ENCODE measurements at places on chromosomes 5 and 9. TPM values are rescaled to one million over a fixed set of nuclear protein-coding genes. Genes with fewer than 3 reads are reported as not detected.

The COL15A1 gene
- 32.2 TPM for total RNA-seq

The SAPCD2 gene
- 84.9 TPM for total RNA-seq

The PCDHB10 gene
- total RNA-seq: 18.3 TPM

The MAP1B gene
- 985 TPM for total RNA-seq

The SLC25A46 gene
- 38.2 TPM for total RNA-seq

The UGCG gene
- total RNA-seq: 182 TPM

The AMBP gene
- total RNA-seq: 3.3 TPM

The DBH gene
- under 0.01 TPM for total RNA-seq

The ADAMTS16 gene
- total RNA-seq: 0.29 TPM

The PCDHAC2 gene
- total RNA-seq: not detected

The TAS2R1 gene
- not detected for total RNA-seq

- DNase-seq: peak; percentile 83
Observed at GRCh38 chr5:34699155-34700077, 43.3 kb downstream of the RAI14 start.

DNA sequence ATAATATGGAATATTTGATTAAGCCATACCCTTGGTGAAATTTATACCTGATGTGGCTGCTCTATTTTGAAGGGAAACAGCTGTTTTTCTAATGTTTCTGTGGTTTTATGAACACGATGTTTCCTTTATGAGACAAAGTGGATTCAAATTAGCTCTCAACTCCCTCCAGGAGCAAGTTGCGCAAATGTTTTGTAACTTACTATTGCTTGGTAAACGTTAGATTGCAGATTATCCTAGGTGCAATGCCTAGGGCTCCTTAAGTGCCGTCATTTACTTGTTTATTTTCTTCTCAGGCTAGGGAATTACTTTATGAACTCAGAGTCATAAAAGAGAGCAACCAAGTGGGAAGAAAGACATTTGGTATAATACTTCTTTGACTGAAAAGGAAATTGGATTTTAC lies 763.1 kb downstream of the TAF11L14 start:
- no peak for DNase-seq

GRCh38 chr5:16619136-16619535 lies 2.3 kb upstream of the RETREG1 start:
- no peak for DNase-seq

DNA sequence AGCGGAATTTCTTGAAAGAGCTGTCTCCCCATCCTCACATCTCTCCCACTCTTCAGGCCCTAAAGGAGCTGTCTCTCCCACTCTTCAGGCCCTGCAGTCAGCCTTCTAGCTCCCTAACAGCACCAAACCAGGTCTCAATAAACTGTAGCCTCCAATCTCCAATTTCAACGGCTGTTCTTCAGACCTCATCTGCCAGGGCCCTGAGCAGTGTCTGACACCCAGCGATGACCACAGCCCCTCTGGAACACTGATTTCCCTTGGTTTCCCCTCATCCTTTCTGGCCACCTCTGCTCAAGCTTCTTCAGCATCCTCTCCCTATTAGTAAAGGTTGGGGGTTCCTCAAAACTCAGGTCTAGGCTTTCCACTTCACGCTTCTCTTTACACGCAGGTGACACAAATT lies 1.6 kb upstream of the P4HA2 start:
- no peak for DNase-seq

DNA sequence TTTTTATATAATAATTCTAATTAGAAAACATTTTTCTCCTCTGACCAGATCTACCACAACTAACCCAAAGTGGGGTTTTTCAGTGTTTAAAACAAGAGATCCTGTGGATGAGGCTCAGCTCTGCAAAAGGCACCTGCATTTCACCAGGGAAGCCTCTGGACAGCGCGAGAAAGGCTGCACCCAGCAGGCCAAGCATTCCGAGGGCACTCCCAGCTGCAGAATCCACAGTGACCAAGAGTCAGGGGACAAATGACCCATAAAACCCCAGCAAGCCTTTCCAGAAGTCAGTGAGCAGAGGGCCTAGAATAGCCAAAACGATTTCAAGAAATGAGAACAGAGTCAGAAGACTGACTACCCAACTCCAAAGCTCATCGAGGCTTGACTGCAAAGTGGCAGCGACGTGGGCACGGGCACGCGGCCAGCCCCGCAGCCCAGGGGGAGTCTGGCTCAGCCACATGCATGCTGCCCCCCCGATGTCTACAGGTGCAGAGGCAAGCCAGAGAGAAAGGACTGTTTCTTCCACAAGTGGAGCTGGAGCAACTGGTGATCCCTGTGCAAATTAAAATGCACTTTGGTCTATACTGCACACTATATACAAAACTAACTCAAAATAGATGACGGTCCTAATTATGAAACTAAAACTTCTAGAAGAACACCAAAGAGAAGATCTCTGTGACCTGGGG lies 26.2 kb downstream of the TPPP start:
- no peak for DNase-seq

GRCh38 chr5:141420855-141421488 lies at the start of gene PCDHGA11:
Gene PCDHGA11, plus strand, starts transcription at chr5:141421051. Its CDS starts 177 bp downstream, at chr5:141421228.
- DNase-seq: peak; percentile 60

- no peak for DNase-seq
Observed at GRCh38 chr9:78547831-78548230, 250.9 kb downstream of the PSAT1 start.

DNA sequence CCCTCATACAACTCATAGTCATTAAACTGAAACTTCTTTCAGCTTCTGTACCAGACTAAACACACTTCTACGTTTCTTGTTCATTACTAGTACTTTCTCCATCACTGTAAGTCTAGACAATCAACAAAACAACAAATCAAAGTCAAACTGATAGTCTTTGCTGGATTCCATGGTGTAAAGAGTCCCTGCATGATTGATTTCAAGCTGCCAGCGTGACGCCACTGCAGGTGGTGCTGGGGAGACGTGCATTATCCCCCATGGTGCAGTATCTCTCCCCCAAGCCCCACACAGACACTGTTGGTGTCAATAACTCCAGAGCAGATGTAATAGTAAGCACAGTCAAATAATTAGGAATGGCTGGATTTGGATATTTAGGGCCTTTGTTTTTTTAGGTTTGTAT lies 10.7 kb upstream of the SLC2A8 start:
- no peak for DNase-seq

GRCh38 chr5:73027816-73028215 lies 72.0 kb downstream of the FCHO2 start:
- DNase-seq: no peak

DNA sequence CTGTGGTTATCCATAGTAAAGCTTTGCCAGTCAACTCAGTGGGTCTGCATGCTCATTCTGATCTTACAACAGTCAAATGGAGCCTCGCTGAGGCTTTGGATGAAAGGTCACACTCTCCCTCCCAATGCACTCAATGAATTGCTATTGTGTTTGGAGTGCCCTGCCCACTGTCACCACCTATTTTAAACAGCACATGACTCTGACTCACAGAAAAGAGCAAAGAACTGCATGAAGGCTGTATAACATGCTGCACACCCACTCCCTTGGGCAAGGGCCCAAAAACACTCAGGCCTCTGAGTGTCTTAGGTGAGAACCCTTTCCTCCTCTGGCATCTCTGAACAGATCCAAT lies 118.7 kb upstream of the CCDC112 start:
- DNase-seq: peak; percentile 70

DNA sequence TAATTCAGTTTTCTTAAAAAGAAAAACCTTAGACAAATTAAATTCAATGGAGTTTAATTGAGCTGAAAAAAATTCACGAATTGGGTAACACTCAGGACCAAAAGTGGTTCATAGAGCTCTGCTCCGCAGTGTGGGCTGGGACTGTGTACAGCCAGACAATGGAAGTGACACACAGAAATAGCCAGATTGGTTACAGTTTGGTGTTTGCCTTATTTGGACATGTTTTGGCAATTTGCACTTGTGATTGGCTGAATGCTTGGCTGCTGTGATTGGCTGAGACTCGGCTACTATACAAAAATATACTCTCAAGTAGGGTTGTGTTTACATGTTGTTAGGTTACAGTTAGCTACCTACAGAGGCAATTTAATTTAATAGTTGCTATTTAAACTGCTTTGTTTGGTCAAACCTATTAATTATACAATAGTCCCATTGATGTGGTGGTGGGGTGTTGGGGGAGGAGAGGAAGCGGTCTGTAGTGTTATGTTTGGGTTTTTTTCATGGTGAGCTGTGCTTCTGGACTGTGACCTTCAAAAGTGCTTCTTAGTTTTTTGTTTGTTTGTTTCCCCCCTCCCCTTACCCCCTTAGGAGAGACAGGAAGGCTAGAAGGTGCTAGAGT lies 95.2 kb downstream of the CNTLN start:
- no peak for DNase-seq

DNA sequence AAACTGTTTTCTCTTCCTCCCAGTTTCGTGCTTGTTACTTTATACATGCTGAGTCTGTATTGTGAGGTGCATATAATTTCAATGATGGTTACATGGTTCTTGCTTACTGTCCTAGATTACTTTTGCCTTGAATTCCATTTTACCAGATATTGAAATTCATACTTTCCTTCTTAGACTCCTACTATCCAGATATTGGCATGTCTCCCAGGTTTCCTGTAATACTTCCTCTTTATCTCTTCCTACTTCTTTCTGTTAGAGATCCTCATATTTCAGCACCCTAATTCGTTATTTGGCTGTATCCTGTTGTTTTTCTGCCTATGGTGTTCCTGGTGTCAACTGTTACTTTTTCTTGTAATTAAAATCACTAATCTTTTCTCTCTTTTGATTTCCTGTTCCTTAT lies 522.1 kb downstream of the CCDC171 start:
- DNase-seq: peak; percentile 70

- DNase-seq: no peak
Observed at GRCh38 chr9:130987054-130987453, 21.9 kb upstream of the LAMC3 start.

DNA sequence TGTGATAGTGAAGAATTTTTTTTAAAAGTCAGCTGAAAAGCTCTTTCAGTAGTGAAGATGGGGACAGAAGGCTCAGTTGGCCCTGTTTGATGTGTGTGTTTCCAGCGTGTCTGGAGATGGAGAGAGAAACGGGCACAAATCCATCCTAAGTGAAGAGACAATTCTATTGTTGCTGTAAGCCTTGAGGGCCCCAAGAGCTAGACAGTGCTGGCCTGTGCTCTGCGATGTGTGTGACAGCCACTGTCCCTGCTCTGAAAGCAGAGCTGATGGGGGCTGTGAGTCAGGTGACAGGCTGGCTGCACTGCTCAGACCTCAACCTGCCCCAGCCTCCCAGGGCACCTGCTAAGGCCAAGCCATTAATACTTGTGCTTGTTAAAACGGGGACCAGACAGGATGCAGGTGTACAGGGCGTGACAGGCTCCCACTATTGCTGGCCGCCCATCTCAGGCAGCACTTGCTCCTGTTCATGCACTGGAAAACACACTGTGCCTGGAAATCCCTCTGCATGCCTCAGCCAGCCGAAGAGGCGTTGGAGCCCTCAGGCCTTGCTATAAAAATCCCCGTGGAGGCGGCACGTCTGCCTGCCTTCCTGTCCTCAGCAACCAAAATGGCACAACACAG lies 44.6 kb upstream of the SEMA4D start:
- no peak for DNase-seq

- peak; percentile 86 for DNase-seq
Observed at GRCh38 chr9:131402738-131403492, 9.0 kb downstream of the PRRC2B start.

DNA sequence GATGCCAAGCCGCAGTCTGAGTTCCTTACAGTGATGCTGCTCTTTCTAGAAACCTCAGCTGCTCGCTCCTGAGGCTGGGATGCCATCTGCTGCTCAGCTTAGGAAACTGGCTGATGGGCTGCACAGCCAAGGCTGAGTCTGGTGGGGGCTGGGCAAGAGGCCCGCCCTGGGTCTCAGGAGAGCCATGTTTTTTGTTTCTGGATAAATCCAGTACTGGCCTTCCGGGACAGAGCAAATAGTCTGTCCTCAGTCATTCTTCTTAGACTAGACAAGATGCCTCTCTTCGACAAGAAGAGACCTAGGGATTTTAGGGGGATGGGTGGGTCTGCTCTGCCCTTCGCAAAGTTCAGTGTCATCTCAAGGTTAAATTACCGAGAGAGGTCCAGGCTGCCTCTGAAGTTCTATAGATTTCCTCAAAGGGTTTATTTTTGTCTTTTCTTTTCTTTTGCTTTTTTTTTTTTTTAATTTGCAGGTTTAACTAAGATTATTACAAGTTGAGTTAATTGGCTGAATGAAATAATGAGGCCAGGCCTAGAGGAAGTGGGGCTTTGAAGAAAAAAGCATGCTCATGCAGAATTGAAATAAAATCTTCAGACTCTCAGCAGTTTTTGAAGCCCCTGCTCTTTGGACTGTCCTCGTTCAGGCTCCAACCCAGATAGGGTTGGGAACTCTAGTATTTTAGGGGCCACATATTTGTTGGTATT lies 30.6 kb upstream of the MATR3 start:
- DNase-seq: peak; percentile 96

GRCh38 chr5:150020249-150020648 lies 19.7 kb downstream of the HMGXB3 start:
- DNase-seq: no peak

GRCh38 chr5:139966856-139967255 lies 76.2 kb downstream of the NRG2 start:
- DNase-seq: no peak

DNA sequence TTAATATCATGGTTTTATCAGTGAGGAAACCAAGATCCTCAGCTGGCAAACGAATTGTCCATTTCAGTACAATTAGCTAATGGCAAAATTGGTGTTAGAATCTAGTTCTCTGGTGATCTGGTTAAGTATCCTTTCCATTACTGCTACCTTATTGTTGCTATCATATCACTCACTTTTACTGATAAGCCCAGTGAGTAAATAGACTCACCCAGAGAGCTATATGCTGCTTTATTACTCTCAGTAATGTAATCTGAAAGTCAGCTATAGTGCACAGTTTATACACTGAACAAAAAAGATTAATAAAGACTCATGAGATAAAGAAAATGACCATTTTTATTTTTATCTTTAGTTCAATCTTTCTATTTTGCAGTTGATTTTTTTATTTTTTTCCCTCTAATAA lies 95.0 kb downstream of the DMAC1 start:
- no peak for DNase-seq

- peak; percentile 93 for DNase-seq
Observed at GRCh38 chr9:127608104-127608966, 3.7 kb upstream of the STXBP1 start.

DNA sequence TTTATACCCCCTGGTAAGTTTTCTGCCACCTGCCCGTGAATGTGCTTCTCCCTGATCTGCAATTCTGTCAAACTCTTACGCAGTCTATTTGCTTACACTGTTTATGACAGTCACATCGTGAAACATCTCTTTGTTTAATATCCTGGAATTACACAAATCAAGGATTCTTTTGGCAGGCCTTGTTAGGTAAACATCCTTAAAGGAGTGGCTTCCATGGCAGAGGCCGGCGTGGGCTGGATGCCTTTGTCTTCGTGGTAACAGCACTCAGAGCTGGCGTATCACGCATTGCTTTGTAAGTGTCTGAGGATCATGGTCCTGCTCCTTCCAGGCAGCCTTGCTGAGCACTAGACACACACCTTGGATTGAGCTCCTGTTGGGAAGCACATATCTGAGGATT lies 145.7 kb downstream of the IRX1 start:
- no peak for DNase-seq

DNA sequence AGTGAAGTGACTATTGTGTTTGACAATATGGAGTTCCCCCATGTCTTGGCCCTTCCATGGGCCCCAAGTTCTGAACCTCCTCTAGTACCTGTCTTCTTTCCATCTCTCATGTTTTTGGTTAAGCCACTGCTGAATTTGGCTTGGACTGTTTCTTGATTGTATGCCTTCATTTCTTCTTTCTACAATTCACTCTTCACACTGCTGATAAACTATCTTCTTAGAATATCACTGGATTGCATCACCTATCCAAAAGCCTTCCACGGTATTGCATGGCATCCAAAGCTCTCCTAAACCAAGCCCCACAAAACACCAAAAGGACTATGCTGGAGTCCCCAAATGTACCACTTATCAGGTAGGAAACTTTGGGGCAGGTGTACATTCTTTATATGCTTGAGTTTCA lies 4.3 kb upstream of the POC5 start:
- no peak for DNase-seq
